ENCODE measurements at places on chromosomes 1 and 21.

DNA sequence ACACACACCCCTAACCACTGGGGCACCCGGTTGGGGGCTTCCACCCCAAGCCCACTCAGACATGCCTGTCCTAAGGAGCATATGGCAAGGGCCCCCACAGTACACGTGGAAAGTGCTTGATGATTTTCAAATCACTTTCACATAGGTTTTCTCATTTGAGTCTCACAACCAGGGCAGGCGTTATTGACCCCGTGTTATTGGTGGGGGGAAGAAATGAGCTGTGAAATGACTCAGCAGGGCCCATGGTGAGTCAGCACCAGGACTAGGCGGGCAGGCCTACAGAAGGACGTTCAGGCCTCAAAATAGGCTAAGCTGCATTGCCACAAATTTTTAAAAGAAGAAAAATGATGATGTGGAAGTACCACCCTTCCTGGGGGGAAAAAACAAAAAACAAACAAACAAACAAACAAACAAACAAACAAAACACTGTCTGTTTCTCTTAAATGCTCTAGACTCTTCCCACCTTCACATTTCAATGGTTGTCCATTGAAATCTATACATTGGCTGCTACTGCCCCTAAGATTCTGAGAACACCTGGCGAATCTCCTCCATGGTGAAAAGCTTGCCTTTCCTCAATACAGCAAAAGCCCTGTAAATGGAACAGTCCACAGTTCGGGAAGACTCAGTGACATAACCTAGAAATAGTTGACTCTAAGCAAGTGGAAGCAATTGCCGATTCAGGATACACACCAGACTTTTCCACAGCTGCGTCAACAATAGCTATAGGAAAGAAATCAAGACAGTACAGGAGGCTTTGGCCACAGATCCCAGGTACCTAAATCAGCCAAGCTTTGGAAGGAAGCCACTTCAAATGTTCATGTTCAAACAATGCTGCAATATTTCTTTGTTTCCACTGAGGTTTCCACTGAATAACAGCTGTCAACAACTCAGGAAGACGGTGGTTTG, 234.7 kb downstream of the TOMM20 start:
- DNase-seq = peak; percentile 63

DNA sequence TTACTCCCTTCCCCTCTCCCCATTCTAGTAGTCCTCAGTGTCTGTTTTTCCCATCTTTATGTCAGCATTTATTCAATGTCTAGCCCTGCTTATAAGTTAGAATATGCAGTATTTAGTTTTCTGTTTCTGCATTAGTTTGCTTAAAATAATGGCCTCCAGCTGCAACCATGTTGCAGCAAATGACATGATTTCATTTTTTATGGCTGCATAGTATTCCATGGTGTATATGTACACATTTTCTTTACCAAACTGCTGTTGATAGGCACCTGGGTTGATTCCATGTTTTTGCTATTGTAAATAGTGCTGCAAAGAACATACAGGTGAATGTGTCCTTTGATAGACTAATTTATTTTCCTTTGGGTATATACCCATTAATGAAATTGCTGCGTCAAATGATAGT, 267.7 kb downstream of the SRGAP2C start:
- DNase-seq = no peak

GRCh38 chr1:16241221-16241708, 4.3 kb upstream of the CPLANE2 start:
- no peak for DNase-seq

DNA sequence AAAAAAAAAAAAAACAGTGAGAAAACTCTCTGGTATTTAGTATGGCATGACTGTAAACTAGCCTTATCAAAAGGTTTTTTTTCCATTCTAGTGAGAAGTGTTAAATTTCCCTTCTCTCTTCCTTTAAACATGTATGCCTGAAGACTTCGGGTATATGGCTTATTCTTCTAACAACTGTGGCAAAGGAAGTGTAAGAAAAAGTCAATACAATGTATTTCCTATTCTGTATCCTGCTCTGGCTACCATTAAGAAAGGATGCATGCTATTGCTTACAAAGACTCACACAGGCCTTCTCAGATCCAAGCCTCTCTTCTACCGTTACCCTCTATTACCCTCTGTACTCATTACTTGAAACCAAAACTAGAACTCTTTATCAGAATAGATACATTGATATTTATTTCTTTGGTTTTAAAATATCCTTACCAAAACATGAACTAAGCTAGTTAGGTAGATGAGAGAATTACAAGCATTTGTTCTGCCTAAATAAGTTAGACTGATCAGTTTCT, 8.4 kb downstream of the CEPT1 start:
- no peak for DNase-seq

GRCh38 chr21:18023157-18023556, 204.0 kb upstream of the C21orf91 start:
- no peak for DNase-seq

- no peak for DNase-seq
Observed at GRCh38 chr21:27648560-27648959, 681.7 kb upstream of the ADAMTS5 start.

- no peak for DNase-seq
Observed at GRCh38 chr1:67390041-67390887, 39.9 kb downstream of the SERBP1 start.

- no peak for DNase-seq
Observed at GRCh38 chr1:6274102-6274501, 13.2 kb upstream of the GPR153 start.

DNA sequence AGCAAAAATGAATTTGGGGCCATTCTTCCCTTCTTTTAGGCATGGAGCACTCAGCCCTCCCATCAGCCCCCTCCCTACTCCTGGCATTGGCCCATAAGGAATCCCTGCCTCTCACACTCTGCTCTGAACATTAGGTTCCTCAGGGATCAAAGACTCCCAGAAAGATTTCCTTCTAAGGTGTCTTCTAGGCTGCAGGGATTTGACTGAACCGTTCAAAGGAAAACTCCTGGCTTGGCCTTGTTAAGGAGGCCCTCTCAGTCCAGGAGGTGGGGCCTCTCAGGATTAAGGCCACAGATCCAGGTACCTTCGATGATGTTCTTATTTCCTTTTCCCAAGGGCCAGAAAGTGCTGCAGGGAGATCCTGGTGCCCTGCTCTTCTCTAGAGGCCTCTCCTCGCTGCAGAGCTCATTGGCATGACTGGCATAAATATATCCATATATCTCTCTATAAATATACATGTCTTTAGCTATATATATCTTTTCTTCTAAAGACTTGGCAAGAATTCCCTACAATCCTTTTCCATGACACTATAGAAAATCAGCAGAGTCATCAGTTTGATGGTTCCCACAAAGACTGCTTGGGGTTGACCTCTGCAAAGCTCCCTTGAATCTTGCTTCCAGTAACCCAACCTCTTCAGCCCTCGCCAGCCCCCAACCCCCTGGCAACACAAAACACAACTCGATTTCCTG, 59.1 kb downstream of the PLXNA2 start:
- no peak for DNase-seq

Data from activated naive CD4-positive, alpha-beta T cell treated with Interleukin-2 at 50 U/mL for 16 hours (primary cell).